ENCODE measurements at places on chromosomes 1 and 21. TPM values are rescaled to one million over a fixed set of nuclear protein-coding genes. Genes with fewer than 3 reads are reported as not detected.

- DNase-seq, result no peak
Measured at GRCh38 chr1:22805672-22806038, 95.0 kb downstream of the EPHB2 start.

DNA sequence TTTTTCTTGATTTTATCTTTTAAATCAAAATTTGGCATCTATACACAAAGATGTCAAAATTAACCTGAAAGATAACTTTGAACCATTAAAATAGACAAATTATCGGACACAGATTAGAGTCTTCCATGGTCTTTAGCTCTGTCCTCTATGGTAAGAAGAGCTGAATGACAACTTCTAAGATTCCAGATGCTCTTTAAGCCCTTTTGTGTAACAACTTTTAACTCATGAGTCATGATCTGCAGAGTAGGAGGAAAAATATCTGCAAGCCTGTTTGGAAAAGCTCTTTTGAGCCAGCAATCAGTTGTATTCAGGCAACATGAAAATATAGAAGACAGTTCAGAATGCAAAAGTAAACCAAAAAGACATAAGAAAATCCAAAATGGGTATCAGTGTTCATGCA, 37.8 kb downstream of the TTC13 start:
- DNase-seq, result no peak

IL12RB2 gene
- total RNA-seq, result 2.1 TPM

MPL gene
- 0.56 TPM for total RNA-seq

ENO1 gene
- total RNA-seq, result 310 TPM

GRCh38 chr21:15001857-15002606, 62.8 kb downstream of the NRIP1 start:
- no peak for DNase-seq

GRCh38 chr1:175572932-175573868, 170.2 kb downstream of the TNR start:
- DNase-seq, result peak; percentile 84

- DNase-seq, result no peak
Measured at GRCh38 chr1:76861149-76861548, 6.1 kb upstream of the ST6GALNAC5 start.

TCEA3 gene
- total RNA-seq, result 14.7 TPM

DNA sequence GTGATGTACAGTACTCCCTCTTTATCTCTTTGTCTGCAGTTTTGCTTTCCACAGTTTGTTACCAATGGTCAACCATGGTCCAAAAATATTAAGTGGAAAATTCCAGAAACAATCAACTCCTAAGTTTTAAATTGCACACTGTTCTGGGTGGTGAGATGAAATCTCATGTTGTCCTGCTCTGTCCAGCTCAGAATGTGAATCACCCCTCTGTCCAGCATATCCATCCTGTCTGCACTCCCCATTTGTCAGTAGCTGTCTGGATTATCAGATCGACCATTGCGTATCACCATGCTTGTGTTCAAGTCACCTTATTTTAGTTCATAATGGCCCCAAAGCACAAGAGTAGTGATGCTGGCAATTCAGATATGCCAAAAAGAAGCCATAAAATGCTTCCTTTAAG, 118.2 kb upstream of the PDE4B start:
- no peak for DNase-seq

DNA sequence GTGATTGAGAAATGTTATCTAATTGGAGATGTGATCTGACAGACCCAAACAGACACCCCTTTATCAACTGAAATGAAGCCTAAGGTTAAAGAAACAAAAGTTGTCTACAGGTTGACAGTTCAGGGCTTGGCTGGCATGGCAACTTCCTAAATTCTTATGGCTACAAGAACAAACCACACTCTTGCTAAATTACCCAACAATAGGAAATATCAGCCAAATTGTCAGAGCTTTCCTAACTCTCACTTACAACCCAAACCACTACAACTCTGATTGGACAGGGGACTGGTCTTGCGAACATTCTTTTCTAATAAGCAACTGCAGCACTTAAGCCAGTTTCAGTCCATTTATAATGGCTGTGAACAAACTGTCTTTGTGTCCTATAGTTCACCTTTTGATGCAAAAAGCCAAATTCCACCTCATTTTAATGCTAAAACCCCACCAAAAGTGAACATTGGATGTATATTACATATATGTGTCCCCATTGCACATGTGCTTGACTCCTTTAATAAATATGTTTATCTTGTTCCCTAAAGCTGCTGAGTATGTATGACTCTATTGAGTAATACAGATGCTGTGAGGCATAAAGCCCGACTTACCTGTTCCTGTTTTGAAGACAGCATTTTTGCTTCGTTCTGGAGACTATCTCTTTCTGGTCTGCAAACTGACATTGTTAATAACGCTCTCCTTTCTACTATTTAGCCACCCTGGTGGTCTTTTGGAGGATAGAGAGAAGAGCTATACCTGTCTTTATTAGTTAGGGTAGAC, 101.3 kb upstream of the HMCN1 start:
- DNase-seq, result no peak

Data from testis (tissue), 5 donors.